ENCODE measurements at places on chromosomes 5 and 9. TPM values are rescaled to one million over a fixed set of nuclear protein-coding genes. Genes with fewer than 3 reads are reported as not detected.

DNA sequence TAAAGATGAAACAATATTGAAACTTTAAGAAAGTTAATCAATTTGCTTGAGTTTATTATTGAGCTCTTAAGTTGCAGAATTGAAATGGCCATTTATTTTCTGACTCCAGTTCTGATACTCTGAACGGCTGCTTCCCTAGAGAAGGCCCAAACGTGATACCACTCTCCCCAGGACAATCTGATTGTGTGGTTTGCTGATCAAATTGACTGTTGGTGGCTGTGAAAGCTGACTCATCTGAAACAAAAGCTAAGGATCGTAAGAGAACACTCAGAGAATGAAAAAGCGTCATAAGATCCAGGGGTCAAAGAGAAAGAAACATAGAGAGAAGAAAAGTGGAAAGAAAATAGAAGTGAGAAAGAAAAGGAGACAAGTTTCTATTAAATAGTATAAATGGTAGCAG lies 147.2 kb downstream of the IZUMO3 start:
- H3K4me3 ChIP-seq = no peak overlapping the region
- no peak overlapping the region for H3K27ac ChIP-seq
- H3K4me1 ChIP-seq = no peaks in the 10 kb centered on the region
- H3K27me3 ChIP-seq = no peaks in the 10 kb centered on the region

Gene CEP120
- total RNA-seq = 25.0 TPM

Gene IQGAP2
- total RNA-seq = 25.0 TPM

- peaks cover 15% of the 10 kb centered on the region for H3K36me3 ChIP-seq
- no peak overlapping the region for H3K27ac ChIP-seq
- H3K4me3 ChIP-seq = no peak overlapping the region
- H3K4me1 ChIP-seq = peaks cover 21% of the 10 kb centered on the region
- peaks cover 13% of the 10 kb centered on the region for H3K27me3 ChIP-seq
- DNase-seq = no peak
Measured at GRCh38 chr5:181054871-181055459, 14.9 kb downstream of the BTNL9 start.

- H3K4me3 ChIP-seq = no peak overlapping the region
- H3K4me1 ChIP-seq = no peaks in the 10 kb centered on the region
- H3K36me3 ChIP-seq = no peaks in the 10 kb centered on the region
- no peak overlapping the region for H3K27ac ChIP-seq
- H3K27me3 ChIP-seq = no peaks in the 10 kb centered on the region
Measured at GRCh38 chr5:56078278-56079156, 83.8 kb upstream of the IL6ST start.

DNA sequence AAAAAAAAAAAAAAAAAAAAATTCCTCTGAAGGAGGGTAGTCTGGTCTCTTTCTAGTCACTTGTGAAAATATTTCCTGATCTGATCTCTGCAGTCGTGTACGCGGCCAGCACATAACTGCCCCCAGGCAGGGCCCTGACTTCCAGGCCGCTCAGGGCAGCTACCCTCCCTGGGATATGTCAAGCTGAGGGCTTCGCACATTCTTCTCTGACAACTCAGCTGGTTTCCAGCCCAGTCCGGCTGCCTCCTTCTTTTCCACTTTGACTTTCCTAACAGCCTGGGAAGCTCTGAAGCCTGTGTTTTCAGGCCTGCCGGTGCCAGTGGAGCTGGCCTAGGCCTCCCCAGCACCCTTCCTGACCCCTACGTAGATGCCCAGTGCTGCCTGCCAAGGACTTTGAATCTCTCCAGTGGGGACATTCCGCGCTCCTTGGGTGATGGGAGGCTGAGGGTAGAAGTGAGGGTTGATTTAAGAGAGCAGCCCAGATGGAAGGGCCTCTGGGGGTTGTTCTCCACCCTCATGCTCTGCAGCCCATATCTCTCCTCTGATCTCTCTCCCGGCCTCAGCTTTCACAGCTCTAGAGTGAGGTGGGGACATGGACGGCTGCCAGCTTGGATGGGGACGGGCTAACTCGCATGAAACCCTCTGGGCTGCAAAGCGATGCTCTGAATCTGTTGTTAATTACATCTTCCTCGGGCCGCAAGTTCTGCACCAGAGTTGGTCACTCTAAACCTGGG lies 20.7 kb downstream of the COL5A1 start:
- H3K36me3 ChIP-seq = peaks cover 6% of the 10 kb centered on the region
- no peaks in the 10 kb centered on the region for H3K4me1 ChIP-seq
- no peaks in the 10 kb centered on the region for H3K27me3 ChIP-seq
- H3K4me3 ChIP-seq = no peak overlapping the region
- no peak for DNase-seq

Gene HMCN2
- total RNA-seq = 0.32 TPM

DNA sequence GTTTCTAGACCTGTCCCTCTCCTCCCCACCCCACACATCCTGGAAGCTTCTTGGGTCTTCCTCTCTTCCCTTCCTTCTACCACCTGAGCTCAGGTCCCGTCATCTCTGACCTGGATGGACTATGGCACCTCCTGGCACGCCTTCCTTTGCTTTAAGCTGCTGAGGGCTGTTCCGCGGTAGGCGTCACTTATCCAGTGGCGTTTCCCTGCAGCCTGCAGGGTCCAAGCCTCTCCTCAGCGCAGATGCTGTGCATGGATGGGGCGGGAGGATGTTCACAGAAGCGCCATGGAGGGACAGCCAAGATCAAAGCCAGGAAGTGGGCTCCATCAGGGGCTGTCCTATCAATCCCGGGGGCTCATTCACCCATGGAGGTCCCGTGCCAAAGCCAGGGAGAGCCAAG lies 23.8 kb upstream of the CNOT6 start:
- peaks cover 41% of the 10 kb centered on the region for H3K4me1 ChIP-seq
- H3K27ac ChIP-seq = no peak overlapping the region
- H3K4me3 ChIP-seq = no peak overlapping the region

- H3K4me1 ChIP-seq = no peaks in the 10 kb centered on the region
- H3K36me3 ChIP-seq = no peaks in the 10 kb centered on the region
- H3K27ac ChIP-seq = no peak overlapping the region
Measured at GRCh38 chr9:34929506-34930102, 28.5 kb upstream of the PHF24 start.

- H3K4me3 ChIP-seq = no peak overlapping the region
- no peak overlapping the region for H3K27ac ChIP-seq
- no peaks in the 10 kb centered on the region for H3K4me1 ChIP-seq
- no peak for DNase-seq
- no peaks in the 10 kb centered on the region for H3K36me3 ChIP-seq
- no peaks in the 10 kb centered on the region for H3K27me3 ChIP-seq
Measured at GRCh38 chr9:134760750-134761420, 119.3 kb downstream of the COL5A1 start.

Gene RORB
- not detected for total RNA-seq

Gene ARL14EPL
- total RNA-seq = 0.66 TPM

DNA sequence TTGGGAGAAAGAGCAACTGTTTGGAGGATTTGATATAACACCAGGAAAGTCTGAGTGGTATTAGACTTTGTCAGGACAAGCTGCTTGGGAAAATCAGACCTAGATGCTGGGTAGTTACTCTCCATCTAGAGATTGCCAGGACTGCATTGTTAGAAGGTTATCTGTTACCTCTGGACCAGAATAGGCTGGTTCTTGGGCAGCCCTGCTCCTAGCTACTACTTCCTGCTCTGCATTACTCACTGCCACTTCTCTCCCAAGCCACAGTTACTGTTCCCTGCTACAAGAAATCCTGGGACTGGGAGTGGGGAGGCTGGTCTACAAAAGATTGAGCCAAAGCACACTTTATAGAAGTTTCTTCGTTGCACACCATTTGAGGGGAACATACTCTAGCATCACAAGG lies 95.5 kb upstream of the KCNN2 start:
- H3K27ac ChIP-seq = no peak overlapping the region
- no peaks in the 10 kb centered on the region for H3K36me3 ChIP-seq
- no peaks in the 10 kb centered on the region for H3K27me3 ChIP-seq
- DNase-seq = no peak
- no peak overlapping the region for H3K4me3 ChIP-seq
- no peaks in the 10 kb centered on the region for H3K4me1 ChIP-seq

DNA sequence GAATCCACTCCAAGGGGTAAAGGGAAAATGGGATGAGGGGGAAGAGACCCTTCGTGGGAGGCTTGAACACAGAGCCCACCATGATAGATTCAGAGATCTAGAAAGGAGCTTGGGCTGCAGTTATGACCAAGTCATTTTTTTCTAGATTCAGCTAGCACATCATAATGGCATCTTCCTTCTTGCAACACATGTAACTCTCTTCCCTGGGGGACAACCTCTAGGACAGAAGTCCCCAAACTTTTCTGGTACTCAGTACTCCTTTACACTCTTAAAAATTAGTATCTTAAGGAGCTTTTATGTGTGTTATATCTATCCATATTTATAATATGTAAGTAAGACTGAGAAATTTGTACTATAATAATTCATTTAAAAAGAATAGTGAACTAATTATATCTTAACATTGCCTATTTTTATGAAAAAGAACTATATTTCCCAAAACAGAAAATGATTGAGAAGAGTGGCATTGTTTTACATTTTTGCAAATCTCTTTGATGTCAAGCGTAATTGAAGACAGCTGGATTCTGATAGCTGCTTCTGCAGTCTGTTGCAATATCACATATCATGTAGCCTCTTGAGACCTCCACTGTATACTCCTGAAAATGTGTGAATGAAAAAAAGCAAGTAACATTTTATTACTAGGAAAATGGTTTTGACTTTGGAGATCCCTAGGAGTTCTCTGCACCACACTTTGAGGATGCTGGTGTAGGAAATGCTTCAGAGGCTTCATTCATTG lies 875 bp downstream of the ACO1 start:
- peak overlapping the region; percentile 85 for H3K4me3 ChIP-seq
- H3K27me3 ChIP-seq = peaks cover 14% of the 10 kb centered on the region
- peaks cover 9% of the 10 kb centered on the region for H3K36me3 ChIP-seq
- DNase-seq = no peak

DNA sequence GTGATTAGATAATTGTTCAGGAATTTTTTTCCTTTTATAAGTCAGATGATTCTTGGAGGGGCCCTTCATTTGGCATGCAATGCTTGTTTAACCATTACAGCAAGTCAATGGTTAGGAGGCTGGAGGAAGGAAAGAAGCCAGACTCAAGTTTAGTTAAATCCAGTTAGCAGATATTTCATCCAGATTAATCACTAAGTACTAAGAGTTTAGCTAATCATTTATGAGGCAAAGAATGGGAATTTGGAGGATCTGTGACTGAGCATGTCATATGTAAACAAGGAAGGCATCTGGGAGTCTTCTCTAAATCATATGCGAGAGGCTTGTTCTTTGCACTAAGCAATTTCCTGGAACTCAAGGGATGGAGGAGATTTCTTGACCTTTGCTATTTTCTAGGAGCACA lies 145.3 kb upstream of the SGCD start:
- DNase-seq = no peak
- no peaks in the 10 kb centered on the region for H3K27me3 ChIP-seq
- H3K4me3 ChIP-seq = no peak overlapping the region
- no peaks in the 10 kb centered on the region for H3K4me1 ChIP-seq

Gene STX17
- total RNA-seq = 22.9 TPM

DNA sequence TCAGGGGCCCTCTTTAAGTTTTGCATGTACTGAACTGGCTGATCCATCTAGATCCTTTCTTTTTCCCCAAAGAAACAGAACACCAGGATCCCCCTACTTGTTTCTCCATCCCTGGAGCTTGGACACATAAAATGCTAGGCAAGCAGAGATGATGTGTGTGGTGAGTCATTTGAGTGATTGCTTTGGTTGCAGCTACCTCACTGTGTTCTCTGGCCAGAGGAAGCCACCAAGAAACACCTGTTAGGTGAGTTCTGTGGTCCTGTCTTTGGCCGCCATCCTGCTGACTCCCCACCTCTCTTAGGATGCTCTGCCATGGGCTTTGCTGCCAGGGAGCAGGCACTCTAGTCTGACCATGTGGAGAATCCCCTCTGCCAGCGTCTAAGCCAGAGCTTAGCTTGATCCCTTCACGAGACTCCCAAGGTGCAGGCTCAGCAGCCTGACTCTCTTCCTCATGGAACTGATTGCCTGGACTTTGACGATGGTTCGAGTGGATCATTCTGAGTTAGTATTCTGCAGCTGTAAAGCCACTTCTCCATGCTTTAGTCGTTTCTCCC lies 27.3 kb upstream of the DENND1A start:
- peaks cover 49% of the 10 kb centered on the region for H3K27me3 ChIP-seq
- no peaks in the 10 kb centered on the region for H3K36me3 ChIP-seq
- DNase-seq = peak; percentile 5
- no peak overlapping the region for H3K4me3 ChIP-seq

DNA sequence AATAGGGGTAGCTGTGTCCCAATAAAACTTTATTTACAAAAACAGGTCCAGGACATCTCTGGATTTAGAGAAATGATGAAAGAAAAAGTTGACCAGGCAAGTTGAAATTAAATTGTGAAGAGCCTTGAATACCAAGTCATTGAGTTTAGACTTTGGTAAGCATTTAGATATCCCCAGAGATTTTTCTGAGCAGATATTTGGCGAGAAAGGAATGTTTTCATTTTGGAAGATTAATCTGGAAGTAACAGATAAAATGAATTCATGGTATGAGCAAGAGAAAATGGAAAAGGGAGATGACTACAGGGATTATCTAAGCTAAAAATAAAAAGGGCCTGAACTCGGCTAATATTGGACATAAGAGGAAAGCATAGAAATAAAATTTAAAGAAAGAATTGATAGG lies 157.6 kb downstream of the ACTL7B start:
- peaks cover 4% of the 10 kb centered on the region for H3K36me3 ChIP-seq
- H3K27ac ChIP-seq = no peak overlapping the region
- DNase-seq = no peak
- no peak overlapping the region for H3K4me3 ChIP-seq

DNA sequence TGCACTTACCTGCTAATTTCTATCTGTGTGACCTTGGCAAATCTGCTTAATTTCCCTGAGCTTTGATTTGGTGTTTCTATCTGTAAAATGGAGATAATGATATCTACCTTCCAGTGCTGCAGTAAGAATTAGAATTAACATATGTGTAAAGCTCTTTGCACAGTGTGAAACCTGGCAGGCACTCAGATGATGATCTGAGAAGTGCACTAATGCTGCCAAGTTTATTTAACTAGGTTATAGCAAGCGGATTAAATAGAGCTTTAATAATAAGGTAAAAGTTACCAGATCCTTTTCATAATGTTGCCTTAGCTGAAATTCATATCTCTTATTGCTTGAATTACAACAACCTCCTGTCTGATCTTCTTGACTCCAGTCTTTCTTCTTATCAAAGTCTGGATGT lies 315.3 kb upstream of the CD180 start:
- no peaks in the 10 kb centered on the region for H3K27me3 ChIP-seq
- H3K4me1 ChIP-seq = peaks cover 5% of the 10 kb centered on the region
- no peak overlapping the region for H3K27ac ChIP-seq
- no peak overlapping the region for H3K4me3 ChIP-seq
- no peaks in the 10 kb centered on the region for H3K36me3 ChIP-seq

- H3K36me3 ChIP-seq = peaks cover 27% of the 10 kb centered on the region
- H3K4me3 ChIP-seq = peak overlapping the region; percentile 97
- peaks cover 16% of the 10 kb centered on the region for H3K4me1 ChIP-seq
- H3K27ac ChIP-seq = peak overlapping the region; percentile 56
- DNase-seq = no peak
Measured at GRCh38 chr9:5628183-5628529, 751 bp upstream of the RIC1 start.

DNA sequence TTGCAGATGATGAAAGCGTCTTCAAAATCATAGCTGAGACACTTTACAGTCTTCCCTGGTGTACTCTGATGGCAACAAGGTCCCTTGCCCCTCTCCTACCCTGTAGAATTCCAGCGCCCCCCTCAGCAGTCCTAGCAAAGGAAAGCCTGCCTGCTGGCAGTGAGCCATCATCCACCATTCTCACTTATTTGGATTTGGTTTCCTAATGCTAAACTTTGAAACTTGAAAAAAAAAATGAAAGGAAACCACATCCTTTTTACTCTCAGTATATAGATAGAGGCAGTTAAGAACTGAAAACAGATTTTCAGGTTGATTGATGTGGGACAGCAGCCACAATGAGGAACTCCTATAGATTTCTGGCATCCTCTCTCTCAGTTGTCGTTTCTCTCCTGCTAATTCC lies at the start of gene GZMA:
Gene GZMA (plus strand): TSS at position 299 of the 400 bp plus-strand sequence. CDS start 37 bp downstream, at position 336.
- H3K27me3 ChIP-seq = peaks cover 56% of the 10 kb centered on the region
- peaks cover 8% of the 10 kb centered on the region for H3K4me1 ChIP-seq
- H3K27ac ChIP-seq = no peak within 1 kb of the TSS
- H3K4me3 ChIP-seq = no peak within 1 kb of the TSS
- H3K36me3 ChIP-seq = no peaks in the 10 kb centered on the region
- DNase-seq = no peak
